ENCODE measurements at places on chromosomes 2 and 18.

GRCh38 chr2:189222468-189223105, 43.0 kb upstream of the COL5A2 start:
- no peak for DNase-seq

GRCh38 chr18:29879763-29880162, 1162.8 kb downstream of the DSC3 start:
- no peak for DNase-seq

GRCh38 chr2:26687328-26687727, 5.2 kb upstream of the KCNK3 start:
- DNase-seq: no peak

- no peak for DNase-seq
Measured at GRCh38 chr2:3169106-3169870, 208.3 kb downstream of the EIPR1 start.
